Psoas muscle (tissue), 8 donors: ENCODE measurements at places on chromosomes 12 and 14. TPM values are rescaled to one million over a fixed set of nuclear protein-coding genes. Genes with fewer than 3 reads are reported as not detected.

The ADAM20 gene
- polyA plus RNA-seq, result 0.07 TPM

The KRT82 gene
- not detected for polyA plus RNA-seq

GRCh38 chr12:48985901-48986300, 7.8 kb downstream of the WNT1 start:
- no peak for DNase-seq

DNA sequence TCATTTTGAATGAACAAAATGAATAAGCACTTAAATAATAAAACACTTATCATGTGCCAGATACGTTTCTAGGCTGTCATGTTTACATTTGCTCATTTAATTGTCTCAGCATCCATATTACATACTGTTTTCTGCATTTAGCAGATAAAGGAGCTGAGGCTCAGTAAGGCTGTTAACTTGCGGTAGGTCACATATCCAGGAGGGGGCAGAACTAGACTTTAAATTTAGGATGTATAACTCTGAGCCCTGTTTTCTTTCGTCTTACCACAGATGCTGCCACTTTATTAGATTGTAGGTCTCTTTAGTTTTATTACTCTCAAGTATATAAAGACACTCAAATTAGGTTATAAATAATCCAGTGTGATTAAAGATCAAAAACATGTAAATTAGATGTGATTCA, 17.7 kb downstream of the IRAK4 start:
- no peak for DNase-seq

GRCh38 chr12:46786774-46787173, 39.0 kb downstream of the SLC38A4 start:
- DNase-seq, result no peak

DNA sequence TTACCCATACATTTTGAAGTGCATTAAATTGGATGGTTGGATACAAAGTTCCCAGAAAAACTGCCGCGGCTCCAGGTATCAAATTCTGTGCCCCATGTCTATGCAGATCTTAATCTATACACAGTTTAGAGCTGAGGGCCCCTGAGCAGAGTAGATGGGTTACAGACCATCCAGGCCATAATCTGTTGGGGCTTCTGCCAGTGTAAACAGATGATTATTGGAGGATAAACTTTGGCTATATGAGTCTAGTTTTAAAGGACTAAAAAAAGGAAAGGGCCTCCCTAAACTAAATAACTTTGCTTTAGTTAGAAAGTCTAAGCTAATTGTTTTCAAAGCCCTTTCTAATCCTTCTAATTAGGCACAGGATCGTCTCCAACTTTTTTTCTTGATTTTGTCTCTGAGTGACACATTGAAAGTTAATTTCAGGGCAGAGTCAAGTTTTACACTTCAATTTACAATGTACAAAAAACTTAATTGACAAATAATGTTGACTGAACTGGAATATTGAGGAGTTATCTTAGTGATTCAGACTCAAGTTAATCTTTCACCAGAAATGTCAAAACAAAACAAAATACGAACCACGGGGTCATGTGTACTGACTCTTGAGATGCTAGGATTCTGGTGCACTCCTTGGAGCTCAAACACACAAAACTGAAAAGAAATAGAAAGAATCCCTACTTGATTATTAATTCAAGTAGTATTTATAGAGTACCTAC, 133.9 kb upstream of the SCAF11 start:
- no peak for DNase-seq

DNA sequence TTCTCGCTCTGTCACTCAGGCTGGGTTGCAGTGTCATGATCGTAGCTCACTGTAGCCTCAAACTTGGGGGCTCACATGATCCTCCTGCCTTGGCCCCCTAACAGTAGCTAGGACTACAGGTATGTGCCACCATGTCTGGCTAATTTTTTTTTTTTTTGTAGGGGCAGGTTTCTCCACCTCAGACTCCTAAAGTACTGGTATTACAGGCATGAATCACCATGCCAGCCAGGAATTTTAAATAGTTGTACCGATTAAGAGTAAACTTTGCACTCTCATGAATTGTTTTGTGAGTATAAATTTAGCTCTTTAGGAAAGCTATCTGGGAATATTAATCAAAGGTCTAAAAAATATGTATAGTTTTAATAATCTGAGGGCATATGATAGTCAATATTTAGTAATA, 25.5 kb downstream of the YEATS4 start:
- no peak for DNase-seq
